ENCODE measurements at places on chromosomes 7 and 10.

GRCh38 chr7:154912871-154913637 is 89.9 kb downstream of the PAXIP1 start:
- DNase-seq: peak; percentile 3

GRCh38 chr7:100543586-100543985 is 4.6 kb downstream of the AGFG2 start:
- DNase-seq: no peak

DNA sequence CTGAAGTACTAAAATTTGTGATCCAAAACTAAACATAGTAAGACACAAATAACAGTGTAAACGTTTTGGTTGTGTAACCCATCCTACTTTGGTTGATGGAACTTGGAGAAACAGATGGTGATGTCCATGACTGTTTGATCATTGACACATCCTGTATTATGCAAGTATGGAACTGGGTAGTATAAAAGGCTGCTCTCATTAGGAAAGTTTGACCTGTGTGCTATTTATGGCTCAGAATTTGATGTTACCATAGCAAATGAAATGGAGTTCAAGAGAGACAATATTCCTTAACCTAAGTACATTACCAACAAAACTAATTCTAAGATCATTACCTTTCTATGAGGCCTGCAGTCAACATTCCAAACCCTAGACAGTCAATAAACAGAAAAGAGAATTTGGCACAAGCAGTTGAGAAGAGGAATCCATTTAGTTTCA is 39.9 kb downstream of the DKK1 start:
- no peak for DNase-seq

DNA sequence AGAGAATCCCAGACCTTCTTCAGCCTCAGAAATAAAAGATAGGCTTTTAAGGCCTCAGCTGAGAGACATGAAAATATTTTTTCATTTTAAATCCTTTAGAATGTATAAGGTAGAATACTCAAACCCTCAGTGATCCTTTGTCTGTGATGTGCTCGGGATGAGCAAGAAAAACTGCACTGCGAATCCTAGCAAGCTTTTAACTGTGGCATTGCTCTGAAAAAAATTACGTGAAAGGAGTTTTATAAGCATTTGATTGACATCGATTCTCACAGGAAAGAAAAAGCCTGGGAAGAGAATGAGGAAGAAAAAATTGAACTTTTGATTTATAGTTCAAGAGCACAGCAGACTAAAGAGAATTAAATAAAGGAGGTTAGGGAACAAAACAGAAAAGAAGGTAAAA is 120.0 kb downstream of the TMEM168 start:
- DNase-seq: no peak

DNA sequence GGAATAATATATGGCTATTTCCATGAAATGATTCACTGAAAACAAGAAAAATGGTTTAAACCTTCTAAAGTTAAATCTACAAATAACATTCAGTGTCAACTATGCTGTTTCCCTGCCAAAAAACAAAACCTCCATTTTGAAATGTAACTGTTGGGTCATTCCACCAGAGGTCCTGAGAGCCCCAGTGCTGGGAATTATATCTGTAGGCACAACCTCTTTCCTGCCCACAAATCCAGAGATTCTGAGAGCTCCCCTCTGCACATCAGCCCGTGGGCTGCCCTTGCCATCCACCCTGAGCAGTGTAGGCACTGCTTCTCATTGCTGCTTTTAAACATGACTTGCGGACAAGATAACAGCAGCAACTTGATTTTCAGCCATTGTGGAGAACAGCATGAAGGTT is 198.6 kb downstream of the TMEM178B start:
- no peak for DNase-seq

GRCh38 chr7:102260856-102261255 is 25.8 kb upstream of the SH2B2 start:
- no peak for DNase-seq

DNA sequence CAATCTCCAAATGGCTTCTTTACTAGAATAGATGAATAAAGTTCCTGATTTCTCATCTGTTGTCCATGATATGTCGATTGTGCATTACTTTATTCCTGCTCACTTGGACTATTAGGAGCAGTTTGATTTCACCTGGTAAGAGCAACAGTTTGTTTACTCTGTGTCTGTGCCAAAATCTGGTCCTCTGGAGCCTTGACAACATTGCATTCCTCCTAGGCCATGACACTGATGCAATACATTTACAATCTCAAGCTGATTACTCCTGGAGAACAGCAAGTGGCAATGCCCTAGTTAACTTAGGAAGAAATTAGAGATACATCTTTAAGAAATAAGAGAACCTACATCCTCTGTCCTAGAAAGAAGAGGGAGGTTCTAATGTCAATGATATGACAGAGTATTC is 71.8 kb downstream of the SGCE start:
- DNase-seq: no peak

DNA sequence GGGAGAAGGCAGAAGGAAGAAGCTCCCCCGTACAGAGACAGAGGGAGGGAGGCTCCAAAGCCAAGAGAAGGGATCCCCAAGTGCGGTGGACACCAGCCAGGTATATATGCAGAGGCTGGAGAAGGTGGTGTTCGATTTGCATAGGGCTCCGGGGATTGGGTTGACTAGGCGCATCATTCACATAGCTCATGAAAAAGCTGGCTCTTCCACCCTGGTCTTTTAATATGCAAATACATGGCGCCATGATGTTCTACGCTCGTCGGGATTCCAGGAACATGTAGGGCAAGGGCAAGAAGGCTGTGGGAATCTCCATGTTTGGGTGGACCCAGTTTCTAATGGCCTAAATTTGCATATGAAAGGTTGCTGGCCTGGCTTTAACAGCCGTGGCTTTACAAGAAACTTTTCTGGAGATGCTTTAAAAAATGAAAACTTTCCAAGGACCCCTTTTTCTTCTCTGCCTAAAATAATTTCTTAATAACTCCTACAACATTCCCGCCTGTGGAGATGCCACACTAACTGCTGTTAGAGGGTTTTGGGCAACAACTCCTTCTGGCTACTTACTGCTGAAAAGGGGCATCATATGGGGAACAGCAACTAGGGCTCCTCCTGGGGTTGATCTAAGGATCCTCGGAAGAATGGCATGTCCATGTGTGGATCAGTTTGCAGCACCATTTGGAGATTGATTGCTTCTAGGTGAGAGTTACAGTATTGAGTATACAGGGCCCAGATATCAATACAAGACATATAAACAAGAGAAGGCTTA is 28.3 kb downstream of the C1GALT1 start:
- DNase-seq: no peak

DNA sequence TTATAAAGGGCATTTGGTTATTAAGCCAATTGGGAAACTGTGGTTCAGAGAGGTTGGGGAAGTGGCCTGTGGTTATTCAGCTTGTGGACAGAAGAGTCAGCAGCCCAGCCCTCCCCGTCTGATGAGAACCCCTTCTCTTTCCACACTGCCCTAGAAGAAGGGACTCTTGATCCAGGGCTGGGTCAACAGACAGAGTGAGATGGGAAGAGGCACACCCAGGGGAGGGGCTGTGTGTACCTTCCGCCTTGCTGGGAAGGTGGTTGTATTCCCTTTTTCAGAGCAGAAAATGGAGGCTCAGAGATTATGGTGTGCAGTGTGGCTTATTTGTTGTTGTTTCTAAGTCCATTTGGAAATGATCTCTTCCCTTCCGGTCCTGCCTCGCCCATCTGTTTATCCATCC is 103.4 kb downstream of the GRK5 start:
- DNase-seq: no peak

DNA sequence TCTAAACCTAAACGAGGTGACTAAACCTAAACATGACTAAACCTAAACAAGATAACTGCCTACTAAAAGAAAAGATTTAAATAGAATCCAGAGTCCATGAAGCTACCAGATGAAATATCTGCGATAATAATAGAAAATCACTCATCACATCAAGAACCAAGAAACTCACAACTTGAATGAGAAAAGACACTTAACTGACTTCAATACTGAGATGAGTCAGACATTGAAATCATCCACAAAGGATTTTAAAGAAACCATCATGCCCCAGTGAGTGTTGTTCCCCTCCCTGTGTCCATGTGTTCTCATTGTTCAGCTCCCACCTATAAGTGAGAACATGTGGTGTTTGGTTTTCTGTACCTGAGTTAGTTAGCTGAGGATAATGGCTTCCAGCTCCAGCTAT is 416.0 kb downstream of the CALN1 start:
- DNase-seq: no peak

DNA sequence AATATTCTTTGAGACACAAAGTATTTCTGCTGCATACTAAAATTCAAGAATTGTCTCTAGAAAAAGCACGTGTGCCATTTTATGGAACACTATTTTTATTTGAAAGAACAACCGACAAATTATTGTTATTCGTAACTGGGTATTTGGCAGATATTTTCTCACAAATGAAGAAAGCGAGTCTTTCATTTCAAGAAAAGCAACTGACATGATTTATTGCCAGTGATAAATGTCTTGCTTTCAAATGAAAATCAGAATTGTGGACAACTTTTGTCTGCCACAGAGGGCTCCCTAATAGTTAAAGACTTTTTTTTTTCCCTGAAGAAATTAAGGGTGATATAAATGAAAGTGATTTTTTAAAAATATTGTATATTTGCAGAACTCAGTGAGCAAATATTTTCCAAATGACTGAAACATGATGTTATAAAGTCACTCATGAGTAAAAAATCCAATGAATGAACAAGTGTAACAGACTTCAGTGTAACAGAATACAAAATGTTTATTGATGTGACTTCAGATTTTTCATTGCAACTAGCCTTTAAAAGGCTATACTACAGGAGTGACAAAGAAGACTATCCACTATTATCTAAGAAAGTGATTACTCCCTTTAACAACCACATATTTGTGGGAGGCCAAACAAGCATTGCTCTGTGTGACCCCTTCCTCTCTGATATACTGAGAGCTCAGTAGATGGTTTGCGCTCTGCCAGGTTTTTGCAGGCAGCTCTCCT is 49.0 kb upstream of the SEMA3E start:
- DNase-seq: no peak

DNA sequence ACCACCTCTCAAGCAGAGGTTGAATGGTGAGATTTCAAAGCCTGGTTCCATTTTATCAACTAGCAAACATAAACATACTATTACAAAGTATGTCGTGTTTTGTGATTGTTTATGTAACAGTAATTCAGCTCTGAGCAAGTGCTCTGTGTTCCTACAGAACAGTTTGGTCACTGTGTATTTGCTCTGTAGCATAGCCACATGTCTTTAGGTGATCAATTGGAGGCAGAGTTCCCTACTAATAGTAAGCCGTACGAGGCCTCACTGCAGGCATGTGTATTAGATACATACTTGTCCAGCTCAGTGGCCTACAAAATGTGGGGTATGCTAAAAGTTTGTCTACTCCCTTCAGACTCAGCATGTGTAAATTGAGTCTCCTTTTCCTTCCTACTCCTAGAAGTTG is 53.0 kb downstream of the C1GALT1 start:
- no peak for DNase-seq

- no peak for DNase-seq
Observed at GRCh38 chr7:13050703-13051102, 363.3 kb downstream of the ARL4A start.

DNA sequence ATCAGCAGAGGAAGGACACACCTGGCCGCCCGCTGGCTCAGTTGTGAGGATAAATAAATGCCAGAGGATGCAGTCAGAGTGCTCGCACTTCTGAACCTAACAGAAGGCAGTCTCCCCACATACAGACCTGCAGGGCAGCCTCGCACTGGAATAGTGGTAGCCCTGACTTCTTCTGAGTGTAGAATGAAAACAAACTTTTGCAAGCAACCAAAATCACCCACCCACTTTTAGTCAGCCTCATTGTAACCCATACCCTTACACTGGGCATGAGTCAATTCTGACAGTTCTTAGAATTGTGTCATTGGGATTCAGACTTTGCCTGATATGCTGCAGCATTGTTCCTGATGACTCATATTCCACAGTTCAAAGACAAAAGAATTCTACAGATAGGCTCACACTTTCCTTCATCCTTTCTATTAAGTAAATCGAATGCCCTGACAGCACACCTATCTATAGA is 167.0 kb upstream of the CDK1 start:
- no peak for DNase-seq

DNA sequence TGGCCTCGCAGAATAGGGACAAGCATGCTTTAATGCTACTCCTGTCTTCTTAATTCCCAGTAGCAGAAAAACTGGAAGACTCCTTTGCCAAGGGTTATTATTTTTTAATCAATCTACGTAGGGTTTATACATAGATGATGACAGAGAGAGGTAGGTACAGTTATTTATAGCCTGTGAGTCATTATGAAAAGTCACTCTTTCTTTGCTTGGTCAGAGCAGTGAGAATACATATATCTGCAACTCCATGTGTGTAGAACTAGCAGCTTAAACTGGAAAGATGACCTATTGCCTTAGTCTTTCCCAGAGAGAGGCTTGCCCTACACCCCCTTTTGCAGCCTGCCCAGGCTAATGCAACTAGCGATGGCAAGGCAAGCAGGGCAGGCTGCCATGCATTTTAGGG is 1050.6 kb downstream of the NRG3 start:
- DNase-seq: no peak

All from Caco-2 (cell line).